Kasumi-1 (cell line): ENCODE measurements at places on chromosomes 2 and 18.

- DNase-seq = no peak
These were observed 247.5 kb downstream of the NBAS start for GRCh38 chr2:15313657-15314056.

- DNase-seq = no peak
These were observed 319.1 kb downstream of the AGPS start for GRCh38 chr2:177711483-177712265.

GRCh38 chr2:19219060-19219459, 139.4 kb downstream of the OSR1 start:
- DNase-seq = no peak

- DNase-seq = no peak
These were observed 78.3 kb downstream of the POU3F3 start for GRCh38 chr2:104932243-104932642.

DNA sequence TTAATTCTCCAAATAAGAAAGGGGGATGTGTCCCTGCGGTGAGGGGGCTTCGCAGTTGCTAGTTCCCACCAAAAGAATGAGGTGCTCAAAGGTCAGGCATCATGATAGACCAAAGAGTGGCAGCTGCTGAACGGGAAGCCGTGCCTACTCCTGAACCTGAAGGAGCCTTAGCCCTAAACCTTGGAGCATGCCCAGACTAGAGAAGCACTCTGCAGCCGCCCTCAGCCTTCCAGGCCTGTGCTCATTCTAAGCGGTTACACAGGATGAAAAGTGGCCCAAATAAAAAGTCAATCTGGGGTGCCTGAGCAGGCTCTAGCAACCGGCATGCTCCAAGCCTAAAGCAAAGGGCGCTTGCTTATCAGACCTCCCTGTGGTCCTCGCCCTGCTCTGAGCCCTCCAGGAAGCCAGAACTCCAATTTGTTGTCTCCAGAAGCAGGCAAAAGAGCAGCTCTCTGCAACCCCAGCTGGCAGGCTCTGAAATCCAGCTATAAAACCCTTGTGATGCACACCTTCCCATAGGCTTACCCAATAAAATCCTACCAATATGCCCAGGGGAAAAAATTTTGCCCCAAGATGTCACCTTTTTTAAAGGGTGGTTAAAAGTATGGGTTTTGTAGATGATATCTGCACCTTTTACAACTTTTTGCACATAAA, 17.5 kb downstream of the UXS1 start:
- no peak for DNase-seq

GRCh38 chr2:68371581-68371980, 6.5 kb downstream of the PLEK start:
- no peak for DNase-seq

DNA sequence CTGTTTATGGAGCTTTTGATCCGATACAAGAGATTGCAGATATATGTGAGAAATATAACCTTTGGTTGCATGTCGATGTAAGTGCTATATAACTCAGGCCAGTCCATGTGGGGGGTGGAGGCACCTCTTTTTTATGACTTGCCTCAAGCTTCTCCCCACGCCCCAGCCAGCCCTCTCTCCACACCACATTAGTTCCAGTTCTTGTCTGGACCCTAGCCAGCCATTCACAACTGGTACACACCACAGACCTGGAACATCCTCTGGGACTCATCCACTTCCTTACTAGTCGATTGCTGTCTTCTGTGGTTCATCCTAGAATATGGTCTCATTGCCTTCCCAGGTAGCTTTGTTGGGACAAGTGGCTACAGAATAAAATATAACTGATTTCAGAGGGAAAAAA, 31.0 kb downstream of the GAD1 start:
- DNase-seq = no peak

DNA sequence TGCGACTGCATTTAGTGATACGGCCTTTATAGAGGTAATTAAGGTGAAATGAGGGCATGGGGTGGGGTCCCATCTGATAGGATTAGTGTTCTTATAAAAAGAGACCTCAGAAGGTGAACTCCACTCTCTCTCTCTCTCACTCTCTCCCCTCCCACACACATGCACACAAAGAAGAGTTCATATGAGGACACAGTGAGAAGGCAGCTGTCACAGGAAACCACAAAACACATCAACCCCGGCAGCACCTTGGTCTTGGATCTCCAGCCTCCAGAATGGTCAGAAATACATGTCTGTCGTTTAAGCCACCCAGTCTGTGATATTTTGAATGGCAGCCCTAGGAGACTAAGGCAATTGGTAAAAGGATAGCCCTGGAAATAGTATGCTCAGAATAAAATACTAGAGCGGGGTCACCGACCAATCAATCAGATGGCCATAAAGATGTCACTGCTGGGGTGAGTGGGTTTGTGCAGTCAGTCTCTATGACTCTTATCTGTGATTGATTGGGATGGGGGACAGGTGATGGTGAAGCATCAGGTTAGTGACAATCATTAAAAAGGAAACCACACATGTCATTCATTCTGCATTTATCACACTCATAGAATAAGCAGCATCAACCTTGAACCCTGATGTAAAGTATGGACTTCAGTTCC, 118.9 kb upstream of the POU3F3 start:
- DNase-seq = peak; percentile 83

DNA sequence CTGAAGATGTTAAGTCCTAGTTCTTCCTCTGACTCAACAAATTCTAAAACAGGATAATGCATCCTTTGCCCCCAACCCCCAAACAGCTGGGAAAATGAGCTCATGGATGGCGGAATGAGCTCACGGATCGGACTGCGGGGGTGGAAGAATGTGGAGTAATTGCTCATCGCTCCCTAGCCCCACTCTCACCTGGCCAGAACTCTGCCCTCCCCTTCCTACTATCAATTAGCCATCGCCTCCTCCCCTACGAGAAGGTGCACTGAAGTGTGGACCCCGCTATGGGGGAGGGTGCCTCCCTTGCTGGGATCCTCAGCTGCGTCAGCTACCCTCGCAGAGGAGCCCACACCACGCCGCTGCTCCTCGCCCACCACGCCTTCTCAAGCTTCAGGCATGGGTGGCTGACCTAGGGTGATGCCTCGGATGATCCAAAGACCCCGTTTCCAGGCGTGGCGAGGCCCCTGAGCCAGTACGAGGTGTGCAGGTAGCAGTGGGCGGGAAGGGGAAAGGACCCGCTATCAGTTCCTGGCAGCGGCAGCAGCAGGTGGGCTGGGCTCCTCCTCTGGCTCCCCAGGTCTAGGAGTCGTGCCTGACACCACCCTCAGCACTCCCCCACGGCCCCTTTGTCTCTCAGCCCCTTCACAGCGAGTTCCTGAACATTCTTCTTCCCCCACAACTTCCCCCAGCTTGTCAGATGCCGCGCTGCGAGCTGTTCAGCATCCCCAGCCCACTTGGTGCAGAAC, 82.1 kb upstream of the POMC start:
- DNase-seq = peak; percentile 66

DNA sequence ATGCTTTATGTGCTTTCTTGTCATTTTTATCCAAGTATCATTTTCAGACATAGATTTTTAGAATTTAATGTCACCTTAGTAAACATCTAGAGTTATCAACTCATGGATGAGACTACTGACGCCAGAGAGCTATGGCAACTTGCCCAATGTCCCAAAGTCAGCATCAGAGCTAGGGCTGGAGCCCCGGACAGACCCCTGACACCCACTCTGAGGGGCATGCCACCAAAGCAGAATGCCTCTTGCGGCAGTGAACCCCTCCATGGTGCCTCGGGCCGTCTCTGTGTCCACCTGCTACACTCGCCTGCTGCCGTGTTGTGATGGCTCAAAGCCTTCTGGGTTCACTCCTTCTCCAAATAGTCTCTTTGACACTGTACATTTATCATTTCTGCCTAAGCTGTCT, 5.4 kb downstream of the SIGLEC15 start:
- no peak for DNase-seq

DNA sequence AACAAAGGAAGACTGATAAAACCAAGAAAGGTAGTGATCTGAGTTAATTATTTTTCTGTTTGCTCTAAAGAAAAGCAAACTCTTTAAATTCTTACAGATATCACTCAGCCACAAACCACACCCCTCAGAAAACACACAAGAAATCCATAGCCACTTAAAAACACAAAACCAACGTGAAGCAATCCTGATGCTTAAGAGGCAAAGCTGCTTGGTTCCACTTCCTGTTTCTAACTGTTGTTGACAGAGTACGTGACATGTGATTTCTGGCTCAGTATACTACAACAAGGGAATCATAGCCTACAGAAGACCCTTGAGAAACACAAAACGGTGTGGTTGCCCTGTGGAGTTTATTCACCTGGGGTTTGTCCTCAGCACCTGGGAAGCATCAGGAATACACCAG, 240.9 kb upstream of the APCDD1 start:
- peak; percentile 89 for DNase-seq

DNA sequence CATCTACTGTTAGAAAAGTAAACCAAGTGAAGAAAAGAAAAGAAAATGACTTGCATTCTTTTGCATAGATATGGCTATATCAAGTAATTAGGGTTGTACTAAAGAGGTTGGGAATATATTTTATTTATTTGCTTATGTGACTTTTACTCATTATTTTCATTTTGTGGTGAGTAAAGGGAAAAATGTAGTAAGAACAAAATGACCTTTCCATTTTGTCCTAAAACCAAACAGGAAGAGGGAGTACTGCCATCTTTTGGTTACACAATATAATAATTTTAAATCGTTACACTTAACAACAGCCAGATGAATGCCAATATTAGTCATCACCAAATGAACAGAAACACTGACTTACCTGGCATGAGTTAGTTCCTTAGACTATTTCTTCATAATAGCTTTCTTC, 47.3 kb upstream of the NDUFV2 start:
- peak; percentile 37 for DNase-seq
